Sciatic nerve (tissue), 2 donors: ENCODE measurements at places on chromosomes 16 and 17. TPM values are rescaled to one million over a fixed set of nuclear protein-coding genes. Genes with fewer than 3 reads are reported as not detected.
A peak's percentile ranks its signal among the peaks of the same experiment; 100 is the strongest.

KRT15 gene
- 0.36 TPM for total RNA-seq

DNA sequence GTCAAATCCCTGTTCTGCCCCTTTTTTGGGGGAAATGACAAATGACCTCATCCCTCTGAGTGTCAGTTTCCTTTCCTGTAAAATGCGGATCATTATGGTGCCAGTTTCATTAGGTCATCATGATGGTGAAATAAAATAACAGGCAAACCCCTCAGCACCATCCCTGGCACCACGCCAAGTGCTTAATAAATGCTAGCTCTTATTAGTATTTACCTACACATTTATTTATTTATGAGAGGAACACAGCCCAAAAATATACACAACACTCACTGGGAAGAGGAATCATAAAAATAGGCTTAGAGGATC lies 28.6 kb upstream of the GPRC5B start:
- no peak for DNase-seq

GJD3 gene
- not detected for total RNA-seq

KCNAB3 gene
- 1.2 TPM for total RNA-seq

DNA sequence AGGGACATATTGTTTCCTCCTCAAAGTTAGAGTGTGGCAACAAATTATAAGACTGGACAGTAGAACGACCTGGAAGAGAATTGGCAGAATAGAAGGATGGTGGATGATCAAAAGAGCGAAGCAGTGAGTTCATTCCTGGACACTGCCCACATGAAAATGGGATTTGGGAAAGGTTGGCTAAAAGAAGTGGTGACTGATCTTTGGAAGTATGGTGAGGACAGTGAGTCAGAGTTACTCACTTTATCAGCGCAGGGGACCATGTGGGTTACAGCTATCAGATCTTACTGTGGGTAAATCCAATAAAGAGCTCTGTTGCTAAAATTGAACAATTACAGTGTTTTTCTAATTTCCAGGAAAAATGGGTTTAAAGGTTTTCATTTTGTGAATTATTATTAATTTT lies 2.7 kb upstream of the TANC2 start:
- no peak for DNase-seq

DNA sequence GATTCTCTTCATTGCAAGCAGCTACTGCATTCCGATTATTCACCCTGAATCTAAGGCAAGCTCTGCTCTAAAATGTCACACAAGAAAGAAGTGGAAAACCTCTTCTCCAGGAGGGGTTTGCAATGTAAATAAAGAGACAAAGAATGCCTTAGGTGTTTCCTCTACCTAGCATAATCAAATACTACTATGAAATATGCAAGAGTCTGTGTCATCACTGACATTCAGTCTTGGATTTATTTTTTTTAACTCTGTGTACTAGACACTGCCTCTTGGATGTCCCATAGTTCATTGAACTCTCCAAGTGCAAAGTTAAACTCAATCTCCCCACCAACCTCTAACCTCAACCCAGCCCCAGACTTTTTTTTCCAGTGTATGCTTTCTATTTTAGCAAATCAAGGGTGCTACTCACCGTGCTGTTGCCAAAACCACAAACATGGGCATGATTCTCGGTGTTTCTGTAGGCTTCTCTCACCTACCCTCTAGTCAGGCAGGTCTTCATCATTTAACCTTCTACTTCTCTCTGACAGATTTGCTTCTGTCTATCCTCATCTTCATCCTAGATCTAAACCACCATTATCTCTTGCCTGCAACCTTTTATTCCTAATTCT lies 329.1 kb downstream of the CDH13 start:
- DNase-seq: no peak

C1QBP gene
- 46.6 TPM for total RNA-seq

FA2H gene
- total RNA-seq: 52.2 TPM

PMP22 gene
- 2,465 TPM for total RNA-seq

DNA sequence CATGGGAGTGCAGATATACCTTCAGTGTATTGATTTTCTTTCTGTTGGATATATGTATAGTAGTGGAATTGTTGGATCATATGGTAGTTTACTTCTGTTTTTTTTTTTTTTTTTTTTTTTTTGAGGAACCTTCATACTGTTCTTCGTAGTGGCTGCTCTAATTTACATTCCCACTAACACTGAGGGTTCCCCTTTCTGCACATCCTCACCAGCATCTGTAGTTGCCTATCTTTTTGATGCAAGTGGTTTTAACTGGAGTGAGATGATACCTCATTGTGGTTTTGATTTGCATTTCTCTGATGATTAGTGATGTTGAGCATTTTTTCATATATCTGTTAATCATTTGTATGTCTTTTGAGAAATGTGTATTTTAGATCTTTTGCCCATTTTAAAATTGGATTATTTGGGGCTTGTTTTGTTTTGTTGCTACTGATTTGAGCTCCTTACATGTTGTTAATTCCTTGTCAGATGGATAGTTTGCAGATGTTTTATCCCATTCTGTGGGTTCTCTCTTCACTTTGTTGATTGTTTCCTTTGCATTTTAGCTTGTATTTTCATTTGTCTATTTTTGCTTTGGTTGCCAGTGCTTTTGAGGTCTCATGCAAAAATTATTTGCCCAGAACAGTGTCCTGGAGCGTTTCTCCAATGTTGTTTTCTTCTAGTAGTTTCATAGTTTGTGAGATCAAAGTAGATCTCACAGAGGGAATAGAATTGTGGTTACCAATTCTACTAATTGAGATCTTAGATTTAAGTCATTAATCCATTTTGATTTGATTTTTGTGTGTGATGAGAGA lies 25.0 kb upstream of the BCAS3 start:
- DNase-seq: no peak

- DNase-seq: peak; percentile 91
These were observed 51.2 kb upstream of the DHX40 start for GRCh38 chr17:59513934-59514841.

GRCh38 chr17:33228548-33228947 lies 64.5 kb downstream of the ASIC2 start:
- no peak for DNase-seq

ZP2 gene
- not detected for total RNA-seq

DNA sequence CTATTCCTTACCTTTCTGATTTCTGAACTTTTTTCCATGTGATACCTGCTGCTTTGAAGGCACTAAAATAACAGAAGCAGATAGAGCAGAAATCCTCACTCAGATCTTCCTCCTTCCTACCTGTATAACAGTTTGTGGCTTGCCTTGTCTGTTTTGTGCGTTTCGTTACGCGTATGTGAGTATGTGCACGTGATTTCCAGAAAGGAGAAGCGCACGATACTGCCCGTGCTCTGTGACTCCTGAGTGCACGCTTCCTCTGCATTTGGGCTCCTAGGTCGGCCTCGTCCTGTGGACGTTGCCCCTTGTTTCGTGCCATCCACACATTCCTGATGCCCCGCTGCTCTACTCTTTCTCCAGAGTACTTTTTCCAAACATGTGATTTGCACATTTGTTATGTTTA lies 4.1 kb downstream of the COX4I1 start:
- no peak for DNase-seq

TMEM100 gene
- total RNA-seq: 13.5 TPM

TBC1D3L gene
- 21.6 TPM for total RNA-seq

WNT9B gene
- total RNA-seq: not detected

DNA sequence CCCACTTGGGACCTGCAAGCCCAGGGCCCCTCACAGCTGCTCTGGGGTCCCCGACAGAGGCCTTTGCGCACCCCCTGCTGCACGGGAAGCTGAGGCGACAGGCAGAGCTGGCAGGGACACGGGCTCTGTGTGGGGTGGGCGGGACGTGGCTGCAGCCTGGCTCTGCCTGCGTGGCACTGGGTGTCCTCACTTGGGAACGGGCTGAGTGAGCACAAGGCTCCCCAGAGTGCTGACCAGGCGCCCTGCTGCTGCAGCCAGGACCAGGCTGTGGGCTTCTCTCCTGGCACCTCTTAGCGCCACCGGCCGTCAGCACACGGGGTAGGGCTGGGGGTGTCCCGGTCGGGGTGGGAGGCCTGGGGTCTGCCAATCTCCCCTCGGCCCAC lies 6.6 kb downstream of the C1QTNF8 start:
- no peak for DNase-seq
